ENCODE measurements at places on chromosomes 3 and 15.
A peak's percentile ranks its signal among the peaks of the same experiment; 100 is the strongest.

DNA sequence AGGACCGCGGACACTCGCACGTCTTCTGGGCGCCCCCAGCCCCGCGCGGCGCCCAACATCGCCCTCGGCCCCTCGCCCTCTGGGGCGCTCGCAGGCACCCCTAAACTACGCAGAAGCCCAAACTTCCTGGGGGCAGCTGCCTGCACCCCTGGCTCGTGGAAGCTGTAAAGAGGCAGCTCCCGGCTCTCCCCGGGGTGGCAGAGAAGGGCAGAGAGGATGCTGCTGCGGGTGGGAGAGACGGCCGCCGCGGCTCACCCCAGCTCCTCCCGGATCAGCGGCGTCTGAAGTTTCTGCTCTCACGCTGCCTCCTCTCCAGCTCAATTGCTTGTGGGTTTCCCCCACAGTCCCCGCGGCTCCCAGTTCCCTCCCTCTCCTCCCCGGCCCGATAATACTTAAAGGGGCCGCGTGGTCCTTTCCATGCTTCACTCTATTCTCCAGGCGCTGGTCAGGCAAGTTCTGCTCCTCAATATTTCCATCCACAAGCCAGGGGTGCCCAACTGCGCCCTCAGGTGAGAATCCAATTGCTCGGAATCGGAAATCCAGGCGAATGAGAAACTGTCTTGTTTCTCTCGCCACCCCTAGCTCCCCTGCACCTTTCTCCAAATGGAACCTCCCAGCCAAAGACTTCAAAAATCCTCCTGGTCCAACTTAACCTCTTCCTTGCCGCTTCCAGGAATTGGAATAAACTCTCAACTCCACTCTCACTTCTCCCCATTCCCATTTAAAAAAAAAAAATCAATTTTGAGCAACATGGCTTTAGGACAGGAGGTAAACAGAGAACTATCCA lies 748.5 kb downstream of the ROBO1 start:
- DNase-seq = peak; percentile 82

DNA sequence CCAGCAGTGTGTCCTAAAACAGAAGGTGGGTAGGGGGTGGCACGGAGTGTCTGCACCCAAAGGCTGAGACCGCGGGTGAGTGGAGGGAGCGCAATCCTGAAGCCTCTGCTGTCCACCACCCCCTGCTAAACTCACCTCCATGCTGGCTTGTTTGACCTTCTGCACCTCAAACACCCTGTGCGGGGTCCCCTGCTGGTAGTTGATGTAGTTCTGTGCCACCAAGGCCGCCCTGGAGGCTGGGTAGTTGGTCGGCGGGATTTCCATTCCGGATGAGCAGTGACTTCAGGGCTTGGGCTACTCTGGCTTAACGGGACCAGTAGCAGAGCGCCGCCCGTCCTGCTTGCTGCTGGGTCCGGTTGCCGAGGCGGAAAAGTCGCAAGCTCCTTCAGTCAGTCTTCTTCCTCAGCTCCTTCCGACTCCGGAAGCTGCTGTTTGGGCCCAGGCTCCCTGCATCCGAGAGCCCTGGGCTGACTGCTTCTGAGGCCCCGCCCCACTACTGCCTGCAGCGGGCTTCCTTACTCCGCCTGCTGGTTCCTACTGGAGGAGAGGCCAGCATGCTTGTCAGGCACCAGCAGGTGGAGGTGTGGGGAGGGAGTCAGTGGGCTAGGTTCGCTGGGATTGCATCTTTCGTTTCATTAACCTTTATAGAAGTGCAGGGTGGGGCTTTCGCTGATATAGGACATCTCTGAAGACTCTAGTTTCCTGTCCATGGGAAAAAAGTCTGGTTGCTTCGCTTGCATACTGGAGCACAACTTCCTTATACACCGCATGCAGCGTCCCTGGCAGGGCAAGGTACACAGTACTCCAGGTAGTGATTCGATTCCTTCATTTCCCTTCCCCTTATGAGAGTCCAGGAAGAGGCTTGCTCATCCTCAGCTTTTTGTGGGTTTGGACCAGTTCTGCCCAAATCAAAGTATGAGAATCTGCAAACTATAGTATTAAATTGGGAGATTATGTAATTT lies at the start of gene LXN:
TSS of gene LXN (minus strand) at position 434 of the 962 bp plus-strand sequence. CDS start at position 264, 170 bp downstream.
- peak; percentile 19 for DNase-seq

- no peak for DNase-seq
Measured at GRCh38 chr15:74213858-74214284, 11.3 kb upstream of the STRA6 start.

DNA sequence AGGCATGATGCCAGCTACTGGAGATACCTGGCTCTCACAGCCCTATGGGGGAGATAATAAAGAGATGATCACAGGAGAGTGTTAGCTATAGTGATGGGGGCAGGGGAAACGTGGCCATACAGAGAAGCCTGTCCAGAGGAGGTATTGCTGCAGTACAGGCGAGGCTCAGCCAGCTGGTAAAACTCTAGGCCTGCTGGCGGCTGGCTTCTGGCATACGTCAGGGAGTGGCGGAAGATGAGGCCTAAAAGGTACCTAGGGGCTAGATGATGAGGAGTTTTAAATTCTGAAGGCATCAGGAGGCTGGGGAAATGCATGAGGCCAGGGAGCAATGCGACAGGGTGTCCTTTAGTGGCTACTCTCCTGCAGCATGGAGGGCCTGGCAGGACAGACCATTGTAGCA lies 110.7 kb downstream of the EEFSEC start:
- no peak for DNase-seq

- DNase-seq = no peak
Measured at GRCh38 chr15:37017031-37017625, 83.2 kb downstream of the MEIS2 start.

DNA sequence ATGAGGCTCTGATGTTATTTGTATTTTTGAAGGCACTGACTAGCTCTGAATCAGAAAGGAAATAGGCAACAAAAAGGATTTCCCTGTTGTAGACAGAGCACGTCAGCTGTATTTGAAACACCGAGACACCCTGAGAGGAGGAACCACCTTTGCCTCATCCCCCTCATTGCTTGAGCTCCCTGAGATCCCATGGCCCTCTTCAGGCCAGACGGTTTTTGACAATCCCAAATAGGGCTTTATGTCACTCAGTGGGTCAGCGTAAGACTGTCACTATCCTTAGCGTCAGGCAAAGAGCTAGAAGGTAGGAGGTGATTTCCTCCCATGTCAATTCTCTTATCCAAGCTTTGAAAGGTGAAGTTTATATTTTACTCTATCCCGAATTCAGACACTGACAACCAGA lies 254.3 kb downstream of the ZNF621 start:
- no peak for DNase-seq

DNA sequence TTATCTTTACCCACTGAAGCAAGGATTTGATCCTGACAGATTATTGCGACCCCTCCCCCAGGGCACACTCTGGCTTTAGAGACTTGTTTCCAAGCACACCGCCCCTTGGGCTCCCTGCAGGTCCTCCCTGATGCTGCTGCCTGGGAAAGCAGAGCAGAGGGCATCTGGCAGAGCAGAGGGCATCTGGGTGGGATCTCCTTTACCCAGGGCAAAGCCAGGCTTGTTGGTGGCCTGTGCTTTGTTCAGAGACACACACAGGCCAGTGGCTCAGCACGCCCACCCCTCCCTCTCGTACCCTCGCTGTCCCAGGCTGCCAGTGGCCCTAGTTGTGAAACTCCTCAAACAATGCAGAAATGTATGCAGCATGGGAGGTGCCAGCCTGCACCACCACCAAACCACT lies 4.8 kb downstream of the KLF13 start:
- DNase-seq = no peak

DNA sequence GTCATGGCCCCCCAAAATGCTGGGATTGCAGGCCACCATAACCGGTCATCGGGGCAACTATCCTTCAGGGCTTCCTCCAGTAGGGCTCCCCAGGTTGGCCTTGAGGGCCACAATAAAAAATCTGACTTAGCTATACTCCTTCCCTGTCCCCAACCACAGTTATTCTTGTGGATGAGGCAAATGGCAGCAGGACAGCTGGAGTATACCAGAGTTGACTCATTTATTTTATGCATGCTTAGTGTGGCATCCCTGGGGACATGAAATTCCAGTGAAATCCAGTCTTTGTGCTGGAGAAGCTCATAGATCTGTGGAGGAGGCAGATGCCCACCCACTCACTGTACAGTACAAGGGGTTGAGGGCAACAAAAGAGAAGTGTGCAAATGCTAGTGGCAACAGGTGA lies 109.5 kb downstream of the RORA start:
- no peak for DNase-seq

DNA sequence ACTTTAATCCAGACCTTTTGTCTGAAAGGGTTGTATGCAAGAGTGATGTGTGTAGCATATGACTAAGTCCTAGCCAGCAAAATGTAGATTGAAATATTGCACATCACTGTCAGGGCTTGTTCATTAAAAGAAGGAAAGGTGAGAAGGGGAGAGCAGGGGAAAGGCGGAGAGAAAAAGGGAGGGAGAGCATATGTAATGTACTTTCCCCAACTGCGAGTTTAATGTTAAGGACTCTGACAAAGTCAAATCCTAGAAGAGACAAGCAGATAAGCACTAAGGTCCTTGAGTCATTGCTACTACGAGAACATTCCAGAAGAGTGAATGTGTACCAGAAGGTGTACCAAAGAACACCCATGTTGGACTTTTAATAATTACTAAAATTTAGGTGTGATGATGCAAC lies 1336.7 kb downstream of the NSUN3 start:
- DNase-seq = no peak

DNA sequence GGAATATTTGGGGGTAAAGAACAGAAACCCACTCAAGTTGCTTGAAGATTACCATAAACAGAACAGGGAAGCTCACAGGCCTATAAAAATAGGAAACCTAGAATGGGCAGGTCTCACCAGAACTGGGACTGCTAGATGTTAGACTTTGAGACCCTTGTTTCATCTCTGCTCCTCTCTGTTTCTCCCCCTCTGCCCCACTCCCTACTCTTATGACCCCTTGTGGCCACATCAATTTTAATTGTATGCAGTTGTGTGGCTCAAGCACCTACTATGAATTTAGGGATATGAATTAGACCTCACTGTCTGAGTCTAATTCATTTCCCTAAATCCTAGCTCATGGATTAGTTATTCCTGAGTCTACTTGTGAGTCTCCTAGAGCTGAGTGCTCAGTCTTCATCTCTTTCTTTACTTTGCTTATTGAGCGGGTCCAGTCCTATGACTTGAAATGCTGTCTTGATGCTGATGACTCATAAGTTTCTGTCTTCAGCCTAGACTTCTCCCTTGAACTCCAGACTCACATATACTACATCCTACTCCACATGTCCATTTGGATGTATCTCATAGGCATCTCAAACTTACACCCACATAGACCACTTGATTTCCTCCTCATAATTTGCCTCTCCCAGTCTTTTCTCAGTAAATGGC lies 78.7 kb downstream of the ITPR1 start:
- no peak for DNase-seq

- no peak for DNase-seq
Measured at GRCh38 chr15:39797407-39797806, 14.8 kb upstream of the FSIP1 start.

GRCh38 chr3:149153402-149153801 lies 24.0 kb downstream of the HPS3 start:
- no peak for DNase-seq

DNA sequence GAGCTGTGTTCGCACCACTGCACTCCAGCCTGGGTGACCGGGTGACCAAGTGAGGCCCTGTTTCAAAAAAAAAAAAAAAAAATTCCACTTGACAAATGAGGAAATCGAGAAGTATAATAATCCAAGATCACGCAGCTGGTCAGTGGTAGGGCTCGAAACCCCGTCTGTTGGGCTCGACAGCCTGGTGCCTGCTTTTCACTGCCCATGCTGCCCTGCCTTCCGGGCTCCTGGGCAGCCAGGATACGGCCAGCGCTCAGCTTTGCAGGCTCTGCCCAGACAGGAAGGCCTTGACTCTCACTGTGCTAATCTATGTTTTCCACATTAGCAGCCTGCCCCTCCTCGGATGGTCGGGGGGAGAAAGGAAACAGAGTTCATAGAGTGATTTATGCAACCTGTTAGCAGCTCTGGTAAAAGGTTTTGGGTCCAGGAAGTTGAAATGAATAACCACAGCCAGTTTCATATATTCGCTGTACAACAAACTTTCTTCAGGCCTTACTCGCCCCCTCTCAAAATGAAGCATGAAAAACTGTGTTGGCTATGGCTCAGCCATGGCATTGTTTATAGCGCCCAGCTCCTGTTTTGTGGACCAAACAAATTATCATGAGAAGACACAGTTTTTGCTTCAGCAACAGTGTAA lies 108.8 kb downstream of the XXYLT1 start:
- no peak for DNase-seq
